BJ (cell line): ENCODE measurements at places on chromosomes 3 and 15.

DNA sequence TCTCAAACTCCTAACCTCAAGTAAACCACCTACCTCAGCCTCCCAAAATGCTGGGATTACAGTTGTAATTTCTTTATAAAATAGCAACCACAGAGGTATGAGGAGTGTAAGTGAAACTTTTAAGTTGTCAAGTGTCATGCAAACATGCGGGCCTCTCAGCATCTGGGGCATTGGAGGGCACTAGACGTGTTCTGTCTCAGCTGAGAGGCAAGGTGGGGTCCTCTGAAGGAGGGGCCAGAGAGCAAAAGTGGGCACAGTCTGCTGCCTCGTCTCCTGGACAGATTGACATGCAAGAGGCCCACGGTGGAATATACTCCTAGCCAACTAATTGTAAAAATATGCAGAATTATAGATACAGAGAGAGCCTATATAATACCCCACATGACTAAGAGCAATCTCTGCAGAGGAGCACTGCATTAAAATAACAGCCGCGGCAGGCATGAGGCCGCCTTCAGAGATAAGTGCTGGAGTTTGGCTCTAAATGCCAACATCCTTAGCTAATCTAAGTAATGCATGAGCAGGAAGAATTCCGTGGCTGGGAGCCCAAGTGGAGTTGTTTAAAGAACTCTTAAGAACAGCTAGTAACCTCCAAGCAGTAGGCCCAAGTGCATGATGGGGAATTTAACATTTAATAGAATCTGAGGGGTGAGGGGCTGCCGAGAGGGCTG lies 87.8 kb upstream of the RNU6-1 start:
- DNase-seq: peak; percentile 51

GRCh38 chr3:52531860-52532516 lies 1.7 kb downstream of the NT5DC2 start:
- no peak for DNase-seq

DNA sequence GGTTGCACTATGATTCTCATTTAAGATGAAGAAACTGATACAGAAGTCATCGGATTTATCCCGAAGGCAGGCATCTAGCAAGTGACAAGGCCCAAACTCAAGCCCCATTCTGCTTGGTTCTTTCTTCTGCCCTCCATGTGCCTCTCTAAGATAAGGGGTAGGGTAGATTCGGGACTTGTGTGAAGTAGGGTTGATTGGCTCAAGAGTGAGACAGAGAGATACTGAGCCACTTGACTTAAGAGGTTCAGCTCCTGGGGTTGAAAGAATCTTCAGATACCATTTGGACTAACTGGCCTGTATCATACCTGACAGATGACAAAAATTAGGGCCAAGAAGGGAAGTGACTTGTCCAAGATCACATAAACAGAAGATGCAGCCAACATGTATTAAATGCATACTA lies 891 bp downstream of the RFT1 start:
- DNase-seq: no peak

DNA sequence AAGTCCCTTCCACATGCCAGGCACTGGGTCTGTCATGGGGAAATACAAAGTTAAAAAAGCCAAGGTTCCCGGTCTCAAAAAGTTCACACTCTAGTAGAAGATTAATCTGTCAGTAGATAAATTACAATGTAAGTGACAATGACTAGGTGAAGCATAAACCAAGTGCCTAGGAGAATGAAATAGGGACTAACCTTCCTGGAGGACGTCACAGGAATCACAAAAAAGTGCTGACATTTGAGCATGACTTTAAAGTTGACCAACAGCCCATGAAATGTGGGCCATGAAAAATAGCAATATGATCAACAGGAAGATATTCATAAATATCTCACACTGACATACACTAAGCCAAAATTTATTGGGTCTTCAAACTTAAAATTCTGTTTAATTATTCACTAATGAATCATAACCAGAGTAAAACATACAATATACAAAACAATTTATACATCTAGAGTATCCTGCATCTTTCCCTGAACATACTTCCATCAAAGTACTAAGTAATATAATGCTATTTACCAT lies 20.0 kb downstream of the COPS2 start:
- no peak for DNase-seq

GRCh38 chr3:4641863-4642563 lies 148.9 kb downstream of the ITPR1 start:
- DNase-seq: no peak

DNA sequence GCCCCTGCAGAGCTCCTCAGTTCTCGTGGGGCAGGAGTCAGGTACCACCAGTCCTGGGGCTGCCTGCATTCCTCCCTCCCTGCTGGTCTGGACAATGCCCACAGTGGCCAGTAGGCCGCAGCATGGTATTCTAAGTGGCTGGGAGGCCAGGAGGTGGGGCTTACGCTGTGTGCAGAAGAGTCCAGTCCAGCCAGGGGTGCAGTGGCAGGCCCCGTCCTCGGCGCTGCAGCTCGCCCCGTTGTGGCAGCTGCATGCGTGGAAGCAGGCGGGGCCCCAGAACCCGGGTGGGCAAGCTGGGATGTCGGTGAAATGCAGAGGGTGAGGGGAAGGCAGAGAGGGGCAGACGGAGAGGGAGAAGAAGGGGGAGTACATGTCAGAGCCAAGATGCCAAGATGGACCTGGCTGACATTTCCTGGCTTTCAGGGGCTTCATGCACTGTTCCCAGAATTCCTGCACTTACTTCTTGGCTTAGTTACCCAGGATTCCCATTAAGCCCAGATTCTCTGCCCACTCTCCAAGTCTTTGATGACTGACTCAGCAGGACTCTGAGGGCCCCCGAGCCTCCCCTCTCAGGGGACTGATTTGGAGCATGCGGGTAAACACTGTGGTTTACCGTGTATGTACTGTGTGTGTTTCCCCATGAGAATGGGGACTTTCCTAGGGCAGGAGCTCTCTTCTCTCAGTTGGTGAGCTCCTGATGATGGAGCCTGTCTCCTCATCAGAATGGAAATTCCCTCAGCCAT lies 47.5 kb downstream of the RAB11A start:
- DNase-seq: no peak

DNA sequence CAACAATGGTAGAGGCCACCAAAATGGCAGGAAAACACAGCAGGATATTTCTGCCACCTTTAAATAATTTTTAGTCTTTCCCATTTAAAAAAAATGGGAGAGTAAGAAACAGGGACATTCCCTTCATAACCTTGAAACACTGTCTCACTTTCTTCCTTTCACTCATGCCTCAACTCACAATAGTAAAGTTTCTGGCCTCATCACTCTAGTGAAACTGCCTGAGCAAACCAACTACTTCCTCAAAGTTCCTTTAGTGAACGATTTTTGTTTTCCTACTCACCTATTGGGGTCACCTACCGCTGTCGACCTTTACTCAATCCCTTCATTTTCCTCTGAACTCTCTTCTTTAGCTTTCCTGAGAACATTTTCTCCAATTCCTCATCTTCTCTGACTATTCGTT lies 33.0 kb downstream of the SHC4 start:
- no peak for DNase-seq

- peak; percentile 72 for DNase-seq
Measured at GRCh38 chr3:63624941-63625560, 27.4 kb upstream of the SNTN start.

GRCh38 chr3:86865506-86865905 lies 125.4 kb downstream of the VGLL3 start:
- DNase-seq: peak; percentile 9

DNA sequence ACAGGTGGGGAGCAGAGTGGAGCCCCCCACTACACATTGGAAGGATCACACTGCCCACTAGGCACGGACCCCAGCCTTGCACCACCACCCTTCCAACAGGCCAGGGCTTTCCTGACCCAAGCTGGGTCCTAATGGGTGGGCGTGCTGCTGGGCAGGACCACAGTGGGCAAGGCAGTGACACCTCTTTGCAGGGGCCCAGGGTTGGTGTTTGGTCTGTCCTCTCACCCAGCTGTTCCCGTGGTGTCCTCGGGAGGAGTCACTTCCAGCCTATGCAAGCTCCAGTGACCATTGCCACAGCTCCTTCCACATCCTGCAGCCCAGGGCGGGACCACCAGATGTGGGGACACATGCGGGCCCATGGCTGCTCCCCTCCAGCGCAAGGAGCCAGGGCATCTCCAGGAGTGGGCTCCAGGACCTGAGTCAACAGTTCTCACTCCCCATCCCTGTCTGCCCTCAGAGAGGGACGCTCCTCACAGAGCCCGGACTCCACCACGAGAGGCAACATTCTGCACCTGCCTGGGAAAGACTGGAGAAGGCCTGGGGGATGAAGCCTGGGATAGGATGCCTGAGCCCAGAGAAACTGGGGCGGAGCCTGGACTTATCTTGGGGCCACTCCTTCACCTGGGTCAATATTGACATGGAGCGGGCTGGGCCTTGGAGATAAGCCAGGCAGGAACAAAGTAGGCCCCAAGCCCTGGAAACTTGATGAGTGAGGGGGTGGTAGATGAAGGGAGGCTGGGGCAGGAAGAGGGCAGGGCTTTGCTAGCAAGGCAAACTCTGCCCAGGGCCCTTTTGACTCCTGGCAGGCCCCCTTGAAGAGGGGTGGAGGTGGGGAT lies 3.9 kb upstream of the VILL start:
- DNase-seq: no peak

GRCh38 chr15:25501828-25502446 lies 63.1 kb upstream of the UBE3A start:
- DNase-seq: no peak

DNA sequence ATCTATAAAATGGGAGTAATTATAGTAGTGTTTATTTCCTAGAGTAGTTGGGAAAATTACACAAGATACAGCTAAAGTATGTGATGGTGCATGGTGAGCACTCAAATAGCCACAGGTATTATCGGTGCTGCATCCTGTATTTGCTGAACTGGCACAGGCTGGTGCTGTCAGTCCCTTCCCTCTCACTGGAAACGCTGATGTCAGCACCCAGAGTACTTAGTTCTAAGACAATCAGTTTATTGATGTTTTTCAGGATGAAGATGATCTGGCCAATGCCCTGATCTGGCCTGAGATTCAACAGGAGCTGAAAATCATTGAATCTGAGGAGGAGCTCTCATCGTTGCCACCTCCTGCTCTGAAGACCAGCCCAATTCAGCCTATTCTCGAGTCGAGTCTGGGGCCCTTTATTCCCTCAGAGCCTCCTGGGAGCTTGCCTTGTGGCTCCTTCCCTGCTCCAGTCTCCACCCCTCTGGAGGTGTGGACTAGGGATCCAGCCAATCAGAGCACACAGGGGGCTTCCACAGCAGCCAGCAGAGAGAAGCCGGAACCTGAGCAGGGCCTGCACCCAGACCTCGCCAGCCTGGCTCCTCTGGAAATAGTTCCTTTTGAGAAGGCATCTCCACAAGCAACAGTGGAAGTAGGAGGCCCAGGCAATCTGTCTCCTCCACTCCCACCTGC lies 49.7 kb downstream of the TMEM39A start:
- no peak for DNase-seq

GRCh38 chr15:36075333-36075732 lies 504.1 kb upstream of the CDIN1 start:
- DNase-seq: peak; percentile 39

DNA sequence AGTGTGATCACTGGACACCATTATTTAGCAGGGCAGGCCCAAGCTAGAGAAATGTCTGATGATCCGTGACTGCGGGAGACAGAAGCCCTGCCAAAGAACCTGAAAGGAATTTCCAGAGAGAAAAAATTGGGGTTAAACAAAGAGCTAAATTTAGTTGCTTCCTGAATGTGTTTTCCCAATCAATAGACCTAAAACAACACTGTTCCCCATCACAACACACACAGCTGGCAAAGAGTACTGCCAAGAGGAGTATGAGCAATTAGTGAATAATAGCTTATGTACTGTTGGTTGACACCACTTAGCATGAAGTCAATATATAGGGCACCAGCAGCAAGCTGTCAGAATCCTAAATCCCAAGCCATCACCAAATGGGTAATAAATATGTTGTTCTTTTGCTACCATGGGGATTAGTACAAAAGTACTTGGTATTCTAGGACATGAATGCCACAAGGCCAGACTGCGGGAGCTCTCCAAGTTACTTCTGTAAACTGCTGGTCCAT lies 35.7 kb downstream of the CLK3 start:
- DNase-seq: no peak

DNA sequence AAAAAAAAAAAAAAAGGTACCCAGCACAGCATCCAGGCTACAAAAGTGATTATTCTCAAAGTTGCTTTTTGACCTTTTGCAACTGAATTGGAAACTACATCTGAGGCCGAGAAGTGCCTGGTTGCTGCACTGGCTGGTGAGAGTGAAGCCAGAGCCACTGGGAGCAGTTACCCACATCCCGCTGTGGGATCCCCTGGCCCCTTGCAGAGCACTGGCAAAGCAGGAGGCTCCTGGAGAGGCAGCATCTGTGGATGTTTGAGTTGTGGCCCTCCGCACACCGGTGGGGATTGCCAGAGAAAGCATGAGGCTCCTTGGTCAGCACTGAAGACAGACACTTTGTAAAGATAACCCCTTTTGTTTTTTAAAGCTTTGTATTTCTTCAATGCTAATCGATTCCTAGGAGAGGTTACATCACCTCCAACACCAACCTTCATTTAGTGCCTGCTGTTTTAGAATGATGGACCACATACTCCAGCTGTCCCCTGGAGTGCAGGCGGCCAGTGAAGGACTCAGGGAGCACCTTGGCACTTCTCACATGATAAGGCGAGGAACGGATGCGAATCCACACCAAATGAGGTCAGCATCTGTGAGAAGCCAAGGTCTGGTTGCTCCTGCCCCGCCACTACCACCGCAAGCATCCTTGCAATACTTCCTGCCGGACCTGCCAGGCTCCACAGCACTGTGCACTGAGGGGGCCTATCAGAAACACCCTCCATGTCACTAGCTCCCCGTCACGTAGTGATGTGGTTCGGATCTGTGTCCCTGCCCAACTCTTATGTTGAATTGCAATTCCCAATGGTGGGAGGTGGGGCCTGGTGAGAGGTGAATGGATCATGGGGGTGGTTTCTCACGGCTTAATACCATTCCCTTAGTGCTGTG lies 256.5 kb downstream of the GABRB3 start:
- DNase-seq: no peak

- DNase-seq: no peak
Measured at GRCh38 chr3:16795581-16795980, 89.2 kb upstream of the PLCL2 start.

DNA sequence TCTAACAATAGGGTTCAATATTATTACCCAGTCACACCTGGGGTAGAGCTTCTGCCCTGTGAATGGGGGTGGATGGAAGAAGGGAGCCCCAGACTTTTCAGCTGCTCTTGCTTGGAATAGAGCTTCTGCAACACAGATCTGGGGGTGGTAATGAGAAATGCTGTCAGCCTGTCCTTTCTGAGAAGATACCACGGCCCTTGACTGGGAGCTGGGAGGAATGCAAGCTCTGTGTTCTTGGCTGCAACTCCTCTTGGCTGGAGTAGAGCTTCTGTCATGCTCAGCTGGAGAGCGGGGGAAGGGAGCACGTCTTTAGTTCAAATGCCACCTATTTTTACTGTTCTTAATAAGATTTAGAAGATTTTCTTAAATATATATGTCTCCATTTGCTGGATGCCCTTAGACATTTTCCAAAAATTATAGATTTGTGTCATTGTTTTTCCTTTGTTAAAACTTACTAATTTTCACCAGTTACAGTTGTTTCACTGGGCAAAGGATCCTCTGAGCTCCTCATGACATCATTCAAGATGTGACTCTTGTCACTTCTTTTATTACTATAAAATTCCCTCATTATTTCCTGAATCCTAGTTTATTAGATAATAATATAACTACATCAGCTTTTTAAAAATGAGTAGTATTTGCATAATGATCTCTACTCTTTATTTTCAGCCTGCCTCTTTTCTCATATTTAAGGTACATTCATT lies 180.0 kb upstream of the TGFBR2 start:
- no peak for DNase-seq
